ENCODE measurements at places on chromosomes 3 and 15.

- DNase-seq, result no peak
These were observed 76.1 kb upstream of the ACAD9 start for GRCh38 chr3:128803307-128803706.

GRCh38 chr3:184417619-184418327 is 37.9 kb downstream of the CHRD start:
- peak; percentile 87 for DNase-seq

GRCh38 chr15:56028430-56028829 is 35.0 kb upstream of the NEDD4 start:
- DNase-seq, result no peak

GRCh38 chr15:56052395-56053045 is 59.1 kb upstream of the NEDD4 start:
- no peak for DNase-seq

DNA sequence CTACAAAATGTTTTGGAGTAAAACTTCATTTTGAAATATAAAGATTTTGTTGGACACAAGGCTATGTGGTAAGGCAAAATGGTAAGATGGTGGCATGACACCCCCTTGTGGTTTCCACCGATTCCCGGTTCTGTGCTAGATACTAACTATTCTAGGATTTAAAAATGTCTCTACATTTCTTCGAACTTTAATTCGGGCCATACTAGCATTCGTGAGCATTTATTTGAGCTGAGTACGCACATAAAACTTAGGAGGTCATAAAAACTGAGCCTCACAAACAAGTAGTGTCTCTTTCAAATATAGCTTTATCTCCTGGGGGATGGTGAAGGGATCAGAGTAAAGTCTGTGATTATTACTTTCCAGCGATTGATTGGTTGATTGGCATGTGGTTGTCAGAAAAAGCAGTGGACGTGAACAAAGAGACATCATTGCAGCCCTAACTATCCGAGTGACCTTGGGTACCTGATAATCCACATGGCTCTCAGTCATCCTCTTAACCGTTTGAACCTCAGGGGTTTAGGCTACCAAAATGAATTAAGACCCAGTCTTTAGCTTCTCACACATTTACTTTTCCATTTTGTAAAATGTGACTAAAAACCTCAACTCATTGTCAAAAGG is 1.1 kb upstream of the ZNF639 start:
- DNase-seq, result no peak

DNA sequence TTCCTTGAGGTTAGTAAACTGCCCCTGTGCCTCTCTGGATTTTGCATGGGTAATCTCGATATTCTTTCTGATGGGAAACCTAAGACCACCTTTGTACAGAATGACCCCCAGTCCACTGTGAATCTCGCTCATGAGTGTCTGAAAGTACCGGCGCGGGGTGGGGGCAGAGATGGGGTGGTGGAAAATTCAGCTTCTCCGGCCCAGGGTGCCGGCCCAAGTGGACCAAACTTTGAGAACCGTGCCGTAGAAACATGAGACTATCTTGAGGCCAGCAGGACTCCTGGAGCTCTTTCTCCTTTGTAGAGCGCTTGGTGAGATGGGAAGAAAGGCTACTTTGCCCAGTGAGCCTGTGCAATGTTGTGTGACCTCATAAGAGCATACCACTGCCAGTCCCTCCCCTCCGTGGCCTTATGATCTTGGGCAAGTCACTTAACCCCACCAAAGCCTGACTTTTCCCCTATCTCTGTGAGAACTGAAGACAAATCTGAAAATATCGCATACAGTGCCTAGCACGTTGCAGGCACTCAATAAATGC is 40.4 kb upstream of the VEPH1 start:
- DNase-seq, result no peak

- DNase-seq, result no peak
These were observed 44.7 kb downstream of the TCF12 start for GRCh38 chr15:56963126-56963525.

GRCh38 chr3:16372362-16373292 is 107.6 kb downstream of the OXNAD1 start:
- no peak for DNase-seq

- no peak for DNase-seq
These were observed 68.3 kb downstream of the BOC start for GRCh38 chr3:113279686-113280085.

DNA sequence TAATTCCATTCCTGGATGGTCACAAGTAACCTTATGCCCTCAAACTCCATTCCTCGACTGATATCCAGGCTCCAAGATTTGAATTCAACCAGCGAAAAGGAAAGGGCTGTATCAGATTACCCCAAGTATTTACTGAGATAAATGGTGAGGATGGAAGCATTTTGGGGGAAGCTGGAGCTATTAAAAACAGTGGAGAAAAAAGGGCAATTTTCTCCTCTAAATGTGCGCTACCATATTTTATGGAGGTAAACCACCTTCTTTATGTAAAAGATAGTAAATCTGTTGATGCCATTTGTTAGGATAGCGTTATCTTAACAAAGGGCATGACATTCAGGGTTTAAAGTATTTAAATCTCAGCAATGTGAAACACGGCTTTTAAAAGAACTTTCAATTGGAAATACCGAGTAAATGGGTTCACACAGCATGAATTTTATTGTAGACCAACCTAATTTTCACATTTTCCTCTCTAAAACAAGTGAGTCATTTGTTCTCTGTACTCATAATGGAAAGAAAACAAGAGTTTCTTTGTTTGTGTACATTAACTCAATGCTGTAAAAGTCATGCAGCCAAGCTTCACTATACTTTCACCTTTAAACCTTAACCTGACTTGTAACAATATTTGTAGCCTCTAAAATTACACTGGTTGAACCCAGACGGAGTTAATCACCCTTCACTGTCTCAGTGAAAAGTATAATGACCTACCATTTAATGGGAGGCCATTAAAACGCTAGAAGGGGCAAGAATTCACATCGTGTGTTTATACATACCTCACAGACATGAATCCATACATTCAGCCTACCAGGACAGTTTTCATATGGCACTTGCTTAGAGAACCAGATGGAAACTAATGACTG is 773.4 kb downstream of the ROBO1 start:
- DNase-seq, result no peak

GRCh38 chr3:188036375-188037194 is 117.4 kb upstream of the LPP start:
- no peak for DNase-seq

DNA sequence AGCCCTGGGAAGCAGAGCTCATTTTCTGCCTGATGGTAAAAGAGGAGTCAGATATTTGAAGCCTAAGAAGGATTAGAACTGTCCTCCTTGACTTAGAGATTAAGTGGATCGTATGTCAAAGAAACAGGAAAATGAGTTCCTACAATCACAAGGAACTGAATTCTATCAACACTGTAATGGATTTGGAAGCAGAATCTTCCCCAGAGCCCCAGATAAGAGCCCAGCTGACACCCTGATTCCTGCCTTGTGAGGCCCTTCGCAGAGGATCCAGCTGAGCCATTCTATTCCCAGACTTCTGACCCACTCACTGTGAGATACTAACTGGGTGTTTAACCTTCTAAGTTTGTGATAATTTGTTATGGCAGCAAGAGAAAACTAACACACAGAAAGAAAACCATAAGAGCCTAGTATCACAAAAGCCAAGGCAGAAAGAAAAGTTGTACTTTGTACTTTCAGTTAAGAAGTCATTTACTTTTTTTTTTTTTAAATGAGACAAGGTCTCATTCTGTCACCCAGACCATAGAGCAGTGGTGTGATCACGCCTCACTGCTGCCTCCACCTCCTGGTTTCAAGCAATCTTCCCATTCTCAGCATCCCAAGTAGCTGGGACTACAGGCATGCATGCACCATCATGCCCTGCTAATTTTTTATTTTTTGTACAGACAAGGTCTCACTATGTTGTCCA is 61.1 kb upstream of the ZBTB20 start:
- no peak for DNase-seq

DNA sequence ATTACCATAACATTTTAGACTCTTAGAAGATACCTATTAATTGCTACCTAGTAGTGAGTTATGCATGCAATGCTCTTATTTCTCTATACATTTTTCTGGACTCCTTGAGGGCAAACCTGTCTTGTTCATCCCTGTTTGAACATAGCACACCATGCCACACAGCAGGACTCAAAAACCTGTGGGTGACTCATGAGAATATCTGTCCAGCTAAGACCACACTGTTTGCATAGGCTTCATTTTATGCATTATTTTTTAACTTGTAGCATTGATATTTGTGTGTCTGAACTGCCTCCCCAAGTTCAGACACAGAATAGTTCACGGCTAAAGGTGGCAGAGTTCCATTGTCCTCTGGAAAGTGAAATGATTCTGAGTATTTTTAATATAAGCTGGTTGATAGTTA is 1.8 kb downstream of the LMCD1 start:
- no peak for DNase-seq

- DNase-seq, result no peak
These were observed 101.7 kb downstream of the OSBPL10 start for GRCh38 chr3:31879365-31879764.

GRCh38 chr3:90056281-90057032 is 949.0 kb downstream of the EPHA3 start:
- DNase-seq, result no peak

- DNase-seq, result no peak
These were observed 30.9 kb downstream of the UBE2E1 start for GRCh38 chr3:23836536-23837230.

- DNase-seq, result no peak
These were observed 67.3 kb downstream of the MORC1 start for GRCh38 chr3:109050591-109051167.

GRCh38 chr3:11282250-11283138 is 10.3 kb downstream of the ATG7 start:
- DNase-seq, result no peak

- DNase-seq, result no peak
These were observed 63.7 kb upstream of the TPRG1 start for GRCh38 chr3:189108067-189108466.

DNA sequence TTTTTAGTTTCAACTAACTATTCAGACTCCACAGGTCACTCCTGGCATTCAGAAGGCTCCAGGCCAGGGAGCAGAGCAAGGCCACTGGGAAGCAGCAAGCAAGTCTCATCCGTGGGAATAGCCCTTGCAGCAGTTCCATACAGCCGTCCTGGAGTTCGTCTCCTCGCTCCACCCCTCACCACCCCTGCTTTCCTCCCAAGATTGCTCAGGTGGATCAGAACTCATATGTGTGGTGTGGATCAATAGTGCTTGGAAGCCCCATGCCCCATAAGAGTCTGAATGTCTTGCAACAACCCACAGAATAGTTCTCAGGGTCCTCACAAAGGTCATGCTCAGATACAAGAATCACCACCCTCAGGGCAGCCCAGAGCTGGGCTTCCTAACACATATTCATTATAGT is 44.5 kb downstream of the SUSD5 start:
- no peak for DNase-seq

GRCh38 chr3:183328164-183328563 is 75.1 kb downstream of the B3GNT5 start:
- no peak for DNase-seq

- DNase-seq, result no peak
These were observed 259.9 kb upstream of the NR2F2 start for GRCh38 chr15:96070636-96071035.

DNA sequence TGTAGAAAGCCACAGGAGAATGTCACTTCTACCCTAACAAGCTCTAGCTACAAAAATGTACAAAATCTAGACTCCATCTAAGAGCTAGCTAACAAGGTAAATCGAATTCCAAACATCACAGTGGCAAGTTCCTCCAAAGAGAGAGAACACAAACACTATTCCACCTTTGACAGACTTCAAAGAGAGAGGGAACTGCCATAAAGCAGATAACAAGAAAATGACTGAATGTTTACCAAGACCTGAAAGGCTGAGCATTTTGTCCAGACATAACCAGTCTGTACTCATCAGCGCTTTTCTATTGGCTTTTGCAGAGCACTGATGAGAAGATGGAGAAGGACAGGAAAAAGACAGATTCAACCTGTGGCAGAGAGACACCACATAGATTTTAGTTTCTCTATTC is 1419.6 kb upstream of the ALCAM start:
- DNase-seq, result no peak

- no peak for DNase-seq
These were observed 8.9 kb upstream of the SPPL2A start for GRCh38 chr15:50774450-50774849.

DNA sequence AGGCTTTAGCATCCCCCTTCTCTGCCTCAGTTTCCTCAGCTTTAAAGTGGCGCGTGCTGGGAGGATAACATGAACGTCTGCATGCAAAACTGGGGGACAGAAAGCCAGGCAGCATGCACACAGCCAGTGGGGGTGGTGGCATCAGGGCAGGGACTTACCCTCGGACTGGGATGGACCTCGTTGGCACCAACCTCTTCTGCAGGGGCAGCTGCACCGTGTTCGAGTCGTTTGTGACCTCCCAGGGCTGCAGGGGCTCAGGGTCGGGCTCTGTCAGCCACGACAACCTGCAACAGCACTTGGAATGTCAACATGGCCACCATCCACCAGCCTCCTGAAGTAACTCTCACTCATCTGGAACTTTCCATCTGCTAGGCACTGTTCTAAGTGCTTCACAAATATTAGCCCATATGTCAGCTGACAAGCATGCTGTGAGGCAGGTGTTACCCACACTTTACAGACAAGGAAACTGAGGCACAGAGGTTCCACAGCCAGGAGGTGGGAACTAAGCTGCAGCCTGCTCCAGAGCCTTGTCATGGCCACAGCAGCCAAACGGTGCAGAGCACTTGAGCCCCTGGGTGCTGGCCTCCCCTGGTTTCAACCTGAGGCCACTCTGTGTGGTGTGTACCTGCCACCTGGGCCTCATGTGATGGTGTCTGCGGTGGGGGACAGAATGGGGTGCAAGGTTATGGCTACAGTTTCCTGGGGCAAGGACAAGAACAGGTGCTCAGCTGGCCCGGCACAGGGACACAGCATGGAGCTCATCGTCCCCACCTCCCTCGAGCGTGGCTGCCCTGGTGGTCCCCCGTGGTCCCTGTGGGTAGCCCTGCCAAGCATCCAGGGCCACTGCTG is 6.7 kb downstream of the C3orf22 start:
- peak; percentile 43 for DNase-seq

- DNase-seq, result no peak
These were observed 307.9 kb upstream of the ROPN1 start for GRCh38 chr3:124299831-124300230.

DNA sequence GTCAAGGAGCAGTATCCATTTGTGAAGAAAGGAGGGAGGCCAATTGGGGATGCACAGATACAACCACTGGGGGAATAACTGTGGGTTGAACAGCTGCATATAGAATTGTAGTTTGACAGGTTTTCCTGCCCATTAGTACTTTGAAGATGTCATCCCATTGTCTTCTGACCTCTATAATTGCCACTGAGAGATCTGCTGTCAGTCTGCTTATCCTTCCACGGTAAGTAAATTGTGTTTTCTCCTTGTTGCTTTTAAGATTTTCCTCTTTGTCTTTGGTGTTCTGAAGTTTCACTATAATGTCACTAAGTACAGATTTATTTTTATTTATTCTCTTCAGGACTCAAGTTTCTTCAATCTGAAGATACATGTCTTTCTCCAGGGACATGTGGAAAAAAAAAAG is 56.6 kb downstream of the MOBP start:
- DNase-seq, result no peak

- DNase-seq, result peak; percentile 86
These were observed 623 bp downstream of the ZNF639 start for GRCh38 chr3:179323197-179324110.

Measured in upper lobe of right lung (tissue), 1 donor.